ENCODE measurements at places on chromosomes 1 and 21. TPM values are rescaled to one million over a fixed set of nuclear protein-coding genes. Genes with fewer than 3 reads are reported as not detected.

Gene SHISAL2A
- total RNA-seq = not detected

Gene PIK3CD
- total RNA-seq = 16.8 TPM

Gene TMCO4
- total RNA-seq = 6.9 TPM

Gene IGSF3
- 32.9 TPM for total RNA-seq

Gene STYXL2
- total RNA-seq = 0.17 TPM

DNA sequence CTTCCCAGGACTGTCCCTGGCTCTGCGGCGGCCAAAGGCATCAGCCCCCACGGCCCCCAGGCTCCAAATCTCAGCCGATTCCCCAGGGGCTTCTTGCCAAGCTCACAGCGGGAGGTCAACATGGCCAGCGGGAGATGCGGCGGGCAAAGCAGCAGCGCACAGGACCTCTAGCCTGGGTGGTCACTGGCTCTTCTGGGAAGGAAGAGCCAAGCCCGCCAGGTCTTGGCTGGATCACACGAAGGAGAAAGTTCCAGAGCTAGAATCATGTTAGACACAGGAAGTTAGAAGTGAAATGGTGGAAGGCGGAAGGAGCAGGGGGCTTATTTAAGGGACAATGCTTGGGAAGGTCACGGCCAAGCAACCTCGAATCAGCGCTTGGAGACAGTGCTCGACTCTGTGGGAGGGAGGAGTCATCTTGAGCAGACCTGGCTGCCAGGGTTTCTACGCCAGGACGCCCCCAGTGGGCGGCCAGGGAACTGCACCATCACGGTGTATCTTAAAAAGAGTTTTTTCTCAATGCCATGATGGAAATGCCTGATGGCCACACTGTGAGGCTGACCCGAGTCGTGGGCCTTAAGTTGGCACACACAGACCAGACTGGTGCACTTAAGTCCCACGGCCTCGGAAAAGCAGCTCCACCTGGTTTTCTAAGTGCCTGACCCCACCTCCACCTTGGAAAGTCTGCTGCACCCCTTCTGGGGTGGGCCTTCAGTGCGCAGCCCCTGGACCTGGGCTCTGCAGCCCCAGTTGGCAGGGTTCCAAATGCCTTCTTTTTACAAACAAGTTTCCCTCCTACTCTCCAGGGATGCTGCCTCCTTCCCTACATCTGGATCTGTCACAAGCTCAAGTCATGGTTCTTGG is 29.3 kb downstream of the SLC66A1 start:
- peak; percentile 96 for DNase-seq

- DNase-seq = no peak
Measured at GRCh38 chr1:56153276-56153675, 426.1 kb downstream of the PLPP3 start.

GRCh38 chr1:156101880-156102279 is 12.6 kb upstream of the LMNA start:
- no peak for DNase-seq

DNA sequence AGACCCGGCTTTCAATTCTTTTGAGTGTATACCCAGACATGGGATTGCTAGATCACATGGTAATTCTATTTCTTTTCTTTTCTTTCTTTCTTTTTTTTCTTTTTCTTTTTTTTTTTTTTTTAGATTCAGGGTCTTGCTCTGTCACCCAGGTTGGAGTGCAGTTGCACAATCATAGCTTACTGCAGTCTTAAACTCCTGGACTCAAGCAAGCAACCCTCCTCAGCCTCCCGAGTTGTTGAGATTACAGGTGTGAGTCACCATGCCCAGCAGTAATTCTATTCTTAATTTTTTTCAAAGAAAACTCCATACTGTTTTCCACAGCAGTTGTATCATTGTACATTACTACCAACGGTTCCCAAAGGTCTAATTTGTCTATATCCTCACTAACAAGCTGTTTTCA is 13.5 kb upstream of the RNF186 start:
- no peak for DNase-seq

DNA sequence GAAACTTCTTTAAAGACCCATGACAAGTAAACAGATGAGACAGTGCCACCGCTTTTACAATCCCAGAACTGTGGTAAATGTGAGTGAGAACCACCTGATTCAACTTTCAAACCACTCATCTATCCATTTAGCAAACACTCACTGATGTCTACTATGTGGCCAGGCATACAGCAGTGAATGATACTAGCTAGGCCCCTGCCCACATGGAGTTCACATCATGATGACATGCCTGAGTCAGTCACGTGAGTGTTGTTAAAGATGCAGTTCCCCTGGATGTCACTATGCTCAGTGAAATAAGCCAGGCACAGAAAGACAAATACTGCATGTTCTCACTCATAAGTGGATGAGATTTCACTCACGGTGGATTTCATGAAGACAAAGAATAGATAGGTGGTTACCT is 28.4 kb downstream of the STX6 start:
- no peak for DNase-seq

DNA sequence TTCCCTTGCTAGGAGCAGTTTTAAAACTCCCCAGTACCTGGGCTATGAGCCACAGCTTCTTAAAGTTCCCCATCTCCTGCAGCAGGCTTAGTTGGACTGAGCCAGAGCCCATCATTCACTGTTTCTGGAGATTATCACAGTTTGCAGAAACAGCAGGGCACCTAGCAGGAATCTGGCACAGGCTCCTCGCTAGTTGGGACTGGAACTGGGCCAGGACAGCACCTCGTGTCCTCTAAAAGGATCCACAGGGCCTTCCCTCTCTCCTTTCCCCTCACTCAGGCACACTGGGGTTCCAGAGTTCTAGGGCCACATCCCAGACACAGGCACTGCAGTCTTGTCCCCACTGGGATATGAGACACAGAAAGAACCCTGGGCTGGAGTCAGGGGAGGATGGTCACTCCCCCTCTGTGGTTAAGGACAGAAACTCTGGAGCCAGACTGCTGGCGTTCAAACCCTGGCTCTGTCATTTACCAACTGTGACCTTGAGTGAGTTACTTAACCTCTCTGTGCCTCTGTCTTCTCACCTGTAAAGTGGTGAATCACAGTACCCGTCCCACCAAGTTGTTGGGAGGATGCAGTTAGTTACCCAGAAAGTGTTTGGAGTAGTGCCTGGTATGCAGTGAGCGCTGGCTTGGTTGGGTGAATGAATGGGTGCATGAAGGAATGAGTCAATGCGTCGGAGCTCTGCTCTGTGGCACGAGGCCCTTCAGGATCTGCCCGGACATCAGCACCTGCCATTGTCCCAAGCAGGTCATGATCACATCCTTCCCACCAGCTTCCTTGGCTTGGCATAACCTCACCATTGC is 18.8 kb upstream of the ECE1 start:
- no peak for DNase-seq

DNA sequence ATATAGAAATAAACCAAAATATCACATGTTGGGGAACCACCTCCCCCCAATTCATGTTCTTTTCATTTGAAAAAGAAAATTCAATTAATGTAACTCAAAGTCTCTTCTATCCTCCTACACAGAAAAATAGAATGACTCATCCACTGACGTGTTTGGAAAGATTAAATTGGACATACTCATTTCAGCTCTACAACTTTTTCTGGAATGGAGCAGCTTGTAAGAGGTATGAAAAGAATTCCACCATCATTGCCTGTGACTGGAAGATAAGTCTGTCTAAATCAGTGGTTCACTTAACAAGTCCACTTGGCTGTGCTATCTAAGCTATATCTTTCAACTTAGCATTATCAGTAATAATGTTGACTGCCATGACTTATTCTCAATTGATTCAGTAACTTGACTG is 702.3 kb downstream of the BRINP3 start:
- DNase-seq = no peak

GRCh38 chr1:229941831-229942230 is 125.2 kb upstream of the GALNT2 start:
- no peak for DNase-seq

Gene RPE65
- not detected for total RNA-seq

Gene FAM72D
- total RNA-seq = 8.2 TPM

- no peak for DNase-seq
Measured at GRCh38 chr1:61315011-61315410, 232.7 kb downstream of the NFIA start.

Gene KCNT2
- total RNA-seq = 13.4 TPM

Gene KCNE2
- 0.28 TPM for total RNA-seq

- DNase-seq = no peak
Measured at GRCh38 chr1:236120721-236121153, 21.6 kb upstream of the GPR137B start.

DNA sequence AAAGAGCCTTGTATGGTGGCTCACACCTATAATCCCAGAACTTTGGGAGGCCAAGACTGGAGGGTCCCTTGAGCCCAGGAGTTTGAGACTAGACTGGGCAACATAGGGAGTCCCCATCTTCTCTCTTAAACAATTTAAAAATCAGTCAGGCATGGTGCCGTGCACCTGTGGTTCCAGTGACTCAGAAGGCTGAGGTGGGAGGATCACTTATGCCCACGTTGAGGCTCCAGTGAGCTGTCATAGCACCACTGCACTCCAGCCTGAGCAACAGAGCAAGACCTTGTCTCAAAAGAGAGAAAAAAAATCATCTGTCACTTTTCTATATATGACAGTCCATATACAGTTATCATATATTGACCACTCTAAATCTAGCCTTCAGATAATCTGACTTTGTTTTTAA is 658.3 kb downstream of the LTN1 start:
- DNase-seq = no peak

DNA sequence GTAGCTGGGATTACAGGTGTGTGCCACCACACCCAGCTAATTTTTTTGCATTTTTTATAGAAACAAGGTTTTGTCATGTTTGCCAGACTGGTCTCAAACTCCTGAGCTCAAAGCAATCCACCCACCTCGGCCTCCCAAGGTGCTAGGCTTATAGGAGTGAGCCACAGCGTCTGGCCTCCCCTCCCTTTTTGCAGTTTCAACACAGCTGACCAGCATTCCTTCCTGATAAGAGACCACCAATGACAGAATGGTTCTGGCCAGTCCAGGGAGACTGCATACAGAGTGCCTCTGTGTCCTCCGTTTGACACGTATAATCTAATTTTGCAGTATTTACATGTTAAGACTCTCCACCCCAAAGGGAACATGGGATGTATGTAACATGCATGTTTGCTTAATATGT is 46.4 kb upstream of the CACHD1 start:
- no peak for DNase-seq

DNA sequence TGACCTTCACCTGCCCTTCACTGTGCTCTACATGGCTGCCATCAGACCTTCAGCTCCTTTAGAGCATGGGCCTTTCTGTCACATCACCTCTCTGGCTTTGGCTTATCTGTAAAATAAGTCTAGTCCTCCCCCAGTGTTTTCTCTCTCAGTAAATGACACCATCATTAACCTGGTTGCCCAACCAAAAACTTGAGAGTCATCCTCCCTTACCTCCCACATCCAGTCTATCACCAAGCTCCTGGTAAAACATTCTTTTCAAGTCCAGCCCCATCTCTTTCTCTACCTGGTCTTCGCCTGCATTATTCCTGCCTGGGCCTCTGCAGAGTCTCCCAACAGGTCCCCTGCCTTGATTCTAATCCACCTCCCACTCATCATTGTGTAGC is 13.1 kb downstream of the SLC26A9 start:
- no peak for DNase-seq

GRCh38 chr1:97758541-97759057 is 162.2 kb downstream of the DPYD start:
- DNase-seq = no peak

DNA sequence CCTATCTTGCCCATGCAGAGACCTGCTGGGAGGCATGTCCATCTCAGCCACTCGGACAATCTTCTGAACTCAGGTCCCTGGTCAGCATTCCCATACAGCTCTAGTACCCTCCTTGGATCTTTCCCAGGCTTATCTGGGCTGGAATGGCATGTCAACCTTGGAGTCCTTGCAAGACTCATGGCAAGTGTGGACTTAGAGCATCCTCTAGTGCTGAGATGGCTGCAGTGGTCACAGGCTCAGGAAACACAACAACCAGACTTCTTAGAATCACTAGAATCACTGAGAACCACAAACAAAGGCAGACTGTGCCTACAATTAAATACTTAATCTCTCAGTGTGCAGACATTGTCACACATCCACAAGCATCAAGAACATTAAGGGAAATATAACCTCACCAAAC is 73.1 kb upstream of the TSHB start:
- peak; percentile 79 for DNase-seq

GRCh38 chr1:161943737-161944136 is 79.9 kb downstream of the OLFML2B start:
- no peak for DNase-seq

DNA sequence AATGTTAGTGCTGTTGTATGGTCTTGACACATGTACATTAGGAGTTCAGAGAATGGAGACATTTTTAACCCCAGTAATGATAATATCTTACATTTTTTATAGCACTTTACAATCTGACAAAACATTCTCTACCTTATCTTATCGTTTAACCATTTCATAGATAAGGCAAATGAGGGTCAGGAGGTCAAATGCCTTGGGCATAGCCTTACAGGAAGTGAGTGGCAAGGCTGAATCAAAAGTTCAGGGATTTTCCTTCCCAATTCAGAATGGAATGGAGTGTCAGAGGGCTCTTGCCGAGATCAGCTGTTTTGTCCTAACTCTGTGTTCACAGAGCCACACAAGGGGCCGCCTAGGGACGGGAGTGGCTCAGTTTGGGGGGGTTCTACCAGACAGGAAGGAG is 57.6 kb upstream of the AK4 start:
- no peak for DNase-seq

Gene SDC3
- 22.4 TPM for total RNA-seq

- DNase-seq = no peak
Measured at GRCh38 chr21:44897326-44898010, 23.2 kb downstream of the ITGB2 start.

Gene UROD
- 90.9 TPM for total RNA-seq

- no peak for DNase-seq
Measured at GRCh38 chr1:234842726-234843641, 233.0 kb upstream of the IRF2BP2 start.

GRCh38 chr1:169106921-169107602 is 572 bp downstream of the ATP1B1 start:
- peak; percentile 52 for DNase-seq

DNA sequence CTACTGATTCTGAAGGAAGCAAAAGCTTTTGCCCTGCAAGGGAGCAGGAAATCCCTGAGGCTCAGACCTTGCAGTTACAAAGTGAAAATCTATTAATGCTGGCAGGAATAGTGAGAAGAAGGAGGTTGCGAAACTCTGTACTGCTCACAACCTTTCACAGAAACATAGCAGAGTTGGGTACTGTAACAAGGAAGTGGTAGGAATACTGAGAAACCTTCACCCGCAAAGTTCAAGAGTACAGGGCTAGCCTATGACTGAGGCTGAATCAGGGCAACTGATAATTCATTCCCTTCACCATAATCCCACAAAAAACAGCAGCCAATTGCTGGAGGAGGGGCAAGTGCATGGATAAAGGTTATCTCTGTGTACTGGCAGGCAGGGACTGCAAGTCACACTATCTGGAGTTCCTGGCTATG is 23.9 kb upstream of the KCTD3 start:
- DNase-seq = no peak

DNA sequence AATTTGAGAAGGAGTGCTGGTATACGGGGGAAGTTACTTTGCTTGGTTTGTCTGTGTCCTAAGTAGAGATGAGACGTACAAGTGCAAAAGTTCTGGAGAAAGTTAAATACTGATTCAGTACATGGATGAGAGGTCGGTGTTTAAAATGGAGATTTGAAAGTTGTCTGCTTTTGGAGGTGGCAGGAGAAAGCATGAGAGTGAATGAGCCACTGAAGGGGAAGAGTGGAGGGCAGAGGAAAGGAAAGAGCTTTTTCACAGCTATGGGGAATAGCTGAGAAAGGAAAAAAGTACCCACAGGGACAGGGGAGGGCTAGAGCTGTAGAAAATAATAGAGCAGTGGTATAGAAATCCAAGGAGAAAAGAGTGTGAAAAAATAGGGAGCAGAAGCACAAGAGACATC is 18.1 kb upstream of the CGN start:
- no peak for DNase-seq

All from GM23338 (cell line).